Stimulated activated CD8-positive, alpha-beta memory T cell treated with anti-CD3 and anti-CD28 coated beads, Interleukin-7, amount 100 ng/mL, for 1 hour (primary cell): ENCODE measurements at places on chromosomes 4 and X.
A peak's percentile ranks its signal among the peaks of the same experiment; 100 is the strongest.

GRCh38 chr4:42914937-42915336, 22.4 kb downstream of the GRXCR1 start:
- DNase-seq: no peak

GRCh38 chr4:142104041-142104440, 467.7 kb downstream of the IL15 start:
- no peak for DNase-seq

DNA sequence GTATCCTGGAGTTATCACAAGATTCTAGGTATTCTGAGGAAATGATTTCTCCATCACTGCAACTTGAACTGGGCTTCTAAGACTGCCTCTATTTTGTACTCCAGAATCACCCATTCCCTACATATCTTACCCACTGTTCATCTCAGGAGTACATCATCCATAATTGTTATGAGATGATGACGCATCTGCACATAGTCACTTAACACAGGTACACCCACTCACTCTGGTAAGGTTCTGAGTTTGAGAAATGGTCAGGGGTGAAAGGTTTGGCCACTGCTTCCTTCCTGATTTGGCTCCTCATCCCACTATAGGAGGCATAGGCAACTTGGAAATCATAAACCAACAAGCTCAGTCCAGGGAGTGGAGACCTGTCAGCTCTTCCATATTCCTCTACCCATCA, 143.9 kb downstream of the GLRA2 start:
- DNase-seq: no peak

DNA sequence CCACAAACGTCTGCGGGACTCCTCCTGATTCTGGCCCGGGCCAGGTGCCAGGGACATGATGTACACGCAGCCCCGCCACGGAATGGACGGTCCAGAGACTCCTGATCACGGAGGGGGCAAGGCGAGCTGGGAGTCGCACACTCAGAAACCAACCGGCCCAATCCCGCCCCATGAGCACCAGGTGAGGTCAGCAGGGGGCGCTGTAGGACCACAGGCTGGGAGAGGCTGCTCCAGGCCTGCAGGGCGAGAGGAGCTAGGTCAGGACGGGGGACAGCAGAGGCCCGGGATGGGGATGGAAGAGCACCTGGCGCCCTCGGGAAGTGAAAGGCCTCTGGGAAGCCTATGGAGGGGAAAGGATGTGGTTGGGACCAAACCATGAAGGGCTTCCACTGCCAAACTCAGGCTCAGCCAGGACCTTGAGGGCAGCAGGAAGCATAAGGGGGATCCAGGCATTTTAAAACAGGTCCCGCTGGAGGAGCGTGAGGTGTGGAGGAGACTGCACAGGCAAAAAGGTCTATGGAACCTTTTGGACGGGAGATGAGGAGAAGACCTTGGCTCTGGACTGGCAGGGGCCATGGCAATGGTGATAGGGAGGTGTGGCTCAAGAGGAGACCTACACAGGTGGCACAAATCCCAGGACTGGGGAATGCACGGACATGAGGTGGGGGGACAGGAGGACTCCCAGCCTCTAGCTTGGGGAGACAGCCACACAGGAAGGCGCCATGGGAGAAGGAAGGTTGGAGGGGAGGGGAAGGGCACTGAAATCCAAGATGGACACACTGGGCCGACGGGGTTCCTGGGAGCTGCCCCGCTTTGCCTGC, 79.2 kb downstream of the MTMR1 start:
- peak; percentile 34 for DNase-seq

DNA sequence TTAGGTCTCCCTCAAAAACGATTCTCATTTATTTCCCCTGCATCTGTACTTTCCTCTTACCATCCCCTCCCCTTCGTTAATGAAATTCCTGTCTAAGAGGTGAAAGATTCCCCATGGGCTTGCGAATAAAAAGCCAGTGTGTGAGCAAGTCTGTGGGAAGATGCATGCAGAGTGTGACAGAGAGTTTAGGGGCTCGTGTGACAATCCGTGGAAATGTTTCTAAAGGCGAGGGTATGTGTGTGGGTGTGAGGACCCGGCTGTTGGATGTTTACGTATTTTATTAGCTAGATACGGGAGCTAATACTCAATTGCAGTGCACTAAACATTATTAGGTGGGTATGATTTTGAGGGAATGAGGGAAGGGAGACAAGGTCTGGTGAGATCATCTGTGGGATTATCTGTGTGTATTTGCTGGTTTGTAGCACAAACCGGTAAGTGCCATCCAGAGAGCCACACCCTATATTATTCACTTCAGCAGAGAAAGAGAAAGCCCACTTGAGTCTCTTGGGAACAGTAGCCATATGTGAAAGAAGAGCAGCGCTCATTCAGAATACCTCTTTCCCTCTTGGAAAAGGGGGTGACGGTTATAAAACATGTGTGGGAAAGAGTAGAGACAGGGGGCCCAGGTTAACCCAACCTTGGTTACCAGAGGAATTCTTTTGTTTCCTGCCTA, 893 bp upstream of the HOPX start:
- DNase-seq: no peak

DNA sequence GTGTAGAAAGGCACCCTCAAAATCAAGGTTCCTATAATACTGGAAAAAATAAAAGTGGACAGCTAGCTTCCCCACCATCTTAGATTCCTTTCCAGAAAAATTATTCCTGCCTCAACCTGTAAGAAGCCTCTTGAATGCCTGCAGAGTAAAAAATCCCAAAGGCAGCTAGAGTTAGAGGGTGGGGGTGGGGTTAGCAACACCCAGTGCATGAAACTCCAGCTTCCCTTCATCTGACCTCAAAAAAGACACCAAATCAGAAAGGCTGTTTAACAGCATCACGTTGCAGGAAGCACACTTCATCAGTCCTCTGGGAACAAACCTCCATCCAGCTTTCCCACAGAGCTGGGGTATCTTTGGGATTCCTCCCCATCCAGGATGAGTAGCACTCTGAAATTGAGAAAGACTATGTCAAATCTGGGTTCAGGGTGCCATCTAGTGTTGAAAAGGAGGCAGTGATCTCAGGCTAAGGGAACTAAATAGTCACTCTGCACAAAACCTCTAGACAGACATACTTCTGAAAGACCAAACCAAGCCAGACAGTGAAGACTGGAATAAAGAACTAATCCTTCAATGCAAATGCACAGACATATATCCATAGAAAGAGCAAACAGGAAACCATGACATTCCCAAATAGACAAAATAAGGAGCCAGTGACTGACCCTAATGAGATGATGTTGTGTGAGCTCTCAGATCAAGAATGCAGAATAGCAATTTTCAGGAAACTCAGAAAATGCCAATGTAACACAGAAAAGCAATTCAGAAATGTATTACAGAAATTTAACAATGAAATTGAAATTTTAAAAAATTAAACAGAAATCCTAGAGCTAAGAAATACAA, 97.9 kb downstream of the ARHGEF9 start:
- no peak for DNase-seq

GRCh38 chrX:134480061-134480460, 20.1 kb downstream of the HPRT1 start:
- no peak for DNase-seq

GRCh38 chrX:10932842-10933440, 178.2 kb upstream of the HCCS start:
- DNase-seq: no peak

GRCh38 chr4:8904666-8905065, 33.0 kb upstream of the HMX1 start:
- DNase-seq: no peak

DNA sequence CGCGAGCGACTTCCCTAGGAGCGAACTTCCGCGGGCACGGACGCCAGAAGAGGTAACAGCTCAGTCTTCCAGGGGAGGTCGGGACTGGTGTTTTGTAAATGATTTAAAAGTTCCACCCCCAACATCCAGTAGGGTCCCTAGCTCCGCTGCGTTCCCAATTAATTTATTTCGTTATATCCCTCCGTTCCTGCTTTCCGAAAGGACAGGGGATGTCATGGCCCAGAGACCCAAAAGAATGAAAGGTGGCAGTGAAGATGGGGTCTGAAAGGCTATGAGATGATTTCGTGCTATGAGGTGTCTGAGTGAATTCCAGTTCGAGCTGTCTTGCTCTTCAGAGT, 373 bp upstream of the SMIM43 start:
- DNase-seq: no peak

DNA sequence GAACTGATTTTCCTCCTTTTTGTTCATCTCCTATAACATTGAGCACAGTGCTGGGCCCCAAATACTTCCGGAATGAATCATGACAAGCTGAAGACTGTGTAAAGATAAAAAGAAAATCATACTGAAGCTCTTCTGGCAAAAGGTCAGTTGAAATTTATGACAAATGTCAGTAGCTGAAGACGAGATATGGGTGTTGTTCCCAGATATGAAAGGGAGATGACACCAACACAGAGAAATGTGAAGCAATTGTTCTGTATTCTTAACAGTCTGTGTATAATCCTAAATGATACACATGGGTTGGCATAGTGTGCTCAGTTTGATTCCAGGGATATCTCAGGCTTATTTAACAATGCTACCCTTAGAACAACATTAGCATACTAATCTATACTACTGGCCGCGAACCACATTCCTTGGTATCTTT, 170.5 kb upstream of the PITX2 start:
- DNase-seq: no peak

DNA sequence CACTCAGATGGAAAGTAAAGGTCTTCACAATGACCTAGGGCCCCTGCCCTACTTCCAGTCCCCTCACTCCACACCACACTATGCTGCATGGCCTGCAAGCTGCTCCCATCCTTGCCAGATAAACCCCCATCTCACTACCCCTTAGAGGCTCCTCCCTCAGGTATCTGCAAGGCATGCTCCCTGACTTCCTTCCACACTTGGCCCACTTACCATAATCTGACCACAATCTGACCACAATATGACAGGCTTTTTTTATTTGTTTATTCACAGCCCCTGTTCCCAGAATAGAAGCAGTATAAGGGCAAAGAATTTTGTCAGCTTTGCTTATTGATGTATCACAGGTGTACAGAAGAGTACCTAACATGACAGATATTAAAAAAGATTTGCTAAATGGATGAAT, 124.7 kb downstream of the CAMK2D start:
- DNase-seq: no peak

GRCh38 chr4:128913228-128913627, 103.7 kb downstream of the JADE1 start:
- DNase-seq: no peak

- DNase-seq: no peak
Observed at GRCh38 chr4:79763486-79764075, 309.4 kb downstream of the ANTXR2 start.

- DNase-seq: no peak
Observed at GRCh38 chr4:127829014-127829413, 46.9 kb downstream of the HSPA4L start.

DNA sequence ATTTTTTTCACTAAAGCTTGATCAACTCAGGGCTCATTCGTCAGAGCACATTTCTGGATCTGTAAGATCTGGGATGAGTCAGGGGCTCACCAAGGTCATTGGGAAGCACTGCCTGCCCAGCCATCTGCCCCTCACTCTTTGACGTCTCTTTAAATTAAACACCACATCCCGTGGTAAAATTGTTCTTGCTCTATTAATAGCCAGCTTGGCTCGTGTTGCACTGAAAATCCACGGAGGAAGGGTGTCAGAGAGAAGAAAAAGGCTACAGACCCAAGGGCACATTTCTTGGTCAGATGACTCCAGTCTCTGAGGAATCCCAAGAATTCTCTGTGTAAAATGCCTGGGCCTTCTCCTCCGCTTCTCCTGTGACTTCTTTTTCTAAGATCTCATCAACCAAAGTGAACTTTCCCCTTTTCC, 45.7 kb upstream of the GATB start:
- DNase-seq: no peak

- DNase-seq: no peak
Observed at GRCh38 chr4:156781852-156782251, 189.7 kb downstream of the PDGFC start.

- DNase-seq: no peak
Observed at GRCh38 chrX:39465467-39465866, 632.3 kb downstream of the BCOR start.

DNA sequence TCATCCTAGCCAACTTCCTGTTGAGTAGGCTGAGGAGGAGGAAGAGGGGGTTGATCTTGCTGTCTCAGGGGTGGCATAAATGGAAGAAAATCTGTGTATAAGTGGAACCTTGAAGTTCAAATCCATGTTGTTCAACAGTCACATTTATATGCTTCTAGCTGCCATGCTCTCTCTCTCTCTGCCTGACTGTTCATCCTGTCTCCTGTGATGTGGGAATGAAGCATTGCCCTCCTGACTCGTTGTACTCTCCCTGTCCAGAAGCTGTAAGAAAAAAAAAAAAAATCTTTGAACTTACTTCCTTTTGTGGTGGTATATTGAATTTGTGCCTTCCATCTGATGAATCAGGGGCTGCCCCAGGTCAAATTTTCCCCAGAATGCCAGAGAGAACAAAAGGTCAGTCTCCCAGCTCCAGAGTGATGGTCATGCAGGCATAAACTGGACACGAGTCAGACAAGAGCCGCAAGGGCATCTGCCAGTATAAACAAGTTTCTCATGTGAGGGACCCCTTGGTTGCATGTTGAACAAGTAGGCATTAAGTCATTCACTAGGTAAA, 257.0 kb downstream of the IDS start:
- no peak for DNase-seq

DNA sequence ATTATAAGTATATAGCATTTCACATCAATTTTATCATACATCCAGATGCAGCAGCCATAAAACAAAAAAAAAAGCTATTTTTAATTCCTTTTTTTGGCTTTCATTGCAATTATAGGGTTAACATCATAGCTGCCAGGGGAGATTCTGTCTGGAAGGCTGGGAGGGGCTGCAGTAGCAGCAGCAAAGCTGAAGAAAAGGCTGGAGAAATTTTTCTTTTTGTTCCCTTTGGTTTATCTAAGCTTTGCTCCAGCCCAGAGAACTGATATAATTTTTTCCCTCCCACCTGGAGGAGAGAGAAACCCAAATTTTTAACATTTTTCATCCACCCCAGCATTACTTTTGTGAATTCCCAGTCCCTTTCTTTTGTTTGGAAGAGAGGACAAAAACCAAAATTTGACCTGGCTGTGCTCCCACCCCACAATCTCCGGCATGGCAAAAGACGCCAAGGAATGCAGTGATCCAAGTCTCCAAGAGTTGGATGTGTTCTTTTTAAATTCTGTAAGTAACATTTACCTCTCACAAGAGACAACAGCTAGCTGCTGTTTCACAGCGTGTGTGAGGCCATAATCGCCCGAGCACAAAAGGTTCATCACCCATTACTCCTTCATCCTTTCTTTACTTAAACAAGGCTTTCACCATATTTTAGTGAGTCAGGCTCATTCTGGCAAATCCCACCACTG, 25.1 kb upstream of the FAM156A start:
- DNase-seq: no peak

- no peak for DNase-seq
Observed at GRCh38 chr4:26473893-26474292, 16.4 kb downstream of the CCKAR start.

DNA sequence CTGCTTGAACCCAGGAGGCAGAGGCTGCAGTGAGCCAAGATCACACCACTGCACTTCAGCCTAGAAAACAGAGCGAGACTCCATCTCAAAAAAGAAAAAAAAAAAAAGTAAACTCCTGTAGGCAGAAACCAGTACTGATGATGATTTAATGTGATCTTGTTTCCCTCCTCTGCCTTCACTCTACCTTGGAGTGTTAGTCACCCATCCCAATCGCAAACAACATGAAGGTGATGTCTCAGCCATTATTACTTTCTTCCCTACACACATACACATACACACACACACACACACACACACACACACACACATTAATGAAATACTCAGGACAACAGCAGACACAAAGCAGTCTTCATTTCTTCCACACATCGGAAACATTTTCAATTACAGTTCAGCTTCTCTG, 15.6 kb downstream of the XKRX start:
- no peak for DNase-seq

- no peak for DNase-seq
Observed at GRCh38 chr4:116005037-116005805, 891.8 kb upstream of the NDST4 start.
